ENCODE measurements at places on chromosomes 13 and 19. TPM values are rescaled to one million over a fixed set of nuclear protein-coding genes. Genes with fewer than 3 reads are reported as not detected.

IGSF23 gene
- total RNA-seq = not detected

CGB1 gene
- not detected for total RNA-seq

KCTD12 gene
- 46.5 TPM for total RNA-seq

MBD3L1 gene
- not detected for total RNA-seq

EFNB2 gene
- total RNA-seq = 7.4 TPM

PRSS57 gene
- total RNA-seq = not detected

ZNF534 gene
- total RNA-seq = 0.07 TPM

TRPM4 gene
- total RNA-seq = 27.5 TPM

PODNL1 gene
- total RNA-seq = 3.2 TPM

ZMYM5 gene
- total RNA-seq = 9.6 TPM

CLIP3 gene
- 42.9 TPM for total RNA-seq

PEAK3 gene
- total RNA-seq = not detected

MISP3 gene
- 1.6 TPM for total RNA-seq

EDNRB gene
- total RNA-seq = 0.17 TPM

SYT5 gene
- not detected for total RNA-seq

ZNF541 gene
- 0.07 TPM for total RNA-seq

SIGLEC8 gene
- not detected for total RNA-seq

GPR4 gene
- total RNA-seq = 0.78 TPM

FCHO1 gene
- total RNA-seq = 0.65 TPM

FCER2 gene
- total RNA-seq = not detected

SEMA6B gene
- 0.20 TPM for total RNA-seq

PLK5 gene
- total RNA-seq = not detected

WIZ gene
- 21.1 TPM for total RNA-seq

OR7C1 gene
- not detected for total RNA-seq

KCNC3 gene
- 0.53 TPM for total RNA-seq

NLRP9 gene
- not detected for total RNA-seq

FGF9 gene
- total RNA-seq = 0.39 TPM

WASF3 gene
- total RNA-seq = 17.8 TPM

SNRNP70 gene
- 170 TPM for total RNA-seq

SIGLEC9 gene
- total RNA-seq = not detected

PGLYRP2 gene
- not detected for total RNA-seq

ZNF177 gene
- 1.3 TPM for total RNA-seq

HPN gene
- 0.07 TPM for total RNA-seq

NCAN gene
- not detected for total RNA-seq

SLITRK5 gene
- total RNA-seq = under 0.01 TPM

PTH2 gene
- not detected for total RNA-seq

C5AR2 gene
- total RNA-seq = 0.07 TPM

KLK8 gene
- total RNA-seq = not detected

EGLN2 gene
- total RNA-seq = 81.6 TPM

SIGLEC11 gene
- total RNA-seq = not detected

ETV2 gene
- total RNA-seq = 0.13 TPM

NCCRP1 gene
- not detected for total RNA-seq

FXYD1 gene
- 4.2 TPM for total RNA-seq

PCDH8 gene
- total RNA-seq = not detected

ENOX1 gene
- total RNA-seq = 5.5 TPM

KLK12 gene
- total RNA-seq = not detected

TNFSF9 gene
- total RNA-seq = 0.99 TPM

GAMT gene
- 26.1 TPM for total RNA-seq

MISP gene
- total RNA-seq = 0.10 TPM

OR2Z1 gene
- not detected for total RNA-seq

URAD gene
- total RNA-seq = not detected

DMRTC2 gene
- total RNA-seq = not detected

CADM4 gene
- total RNA-seq = 4.3 TPM

ZNF681 gene
- 0.43 TPM for total RNA-seq

ZIC2 gene
- not detected for total RNA-seq

PIBF1 gene
- 13.2 TPM for total RNA-seq
